ENCODE measurements at places on chromosomes 12 and 14.

DNA sequence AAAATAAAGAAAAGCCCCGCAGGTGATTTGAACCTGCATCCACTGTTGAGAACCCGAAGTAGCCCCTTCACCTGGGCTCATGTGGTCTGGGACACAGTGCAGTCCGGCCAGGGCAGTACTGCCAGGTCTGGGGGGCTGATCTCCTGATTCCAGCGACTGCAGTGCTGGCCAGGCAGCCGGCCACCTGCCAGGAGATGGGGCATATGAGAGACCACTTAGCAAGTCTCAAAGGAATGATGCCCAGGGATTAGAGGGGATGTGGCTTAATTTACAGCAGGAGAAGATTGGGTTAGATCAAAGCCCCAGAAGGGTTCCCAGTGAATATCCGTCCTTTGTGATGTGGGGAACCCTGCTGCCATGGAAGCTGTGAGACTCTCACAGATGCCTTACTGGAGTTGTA is 113.3 kb downstream of the PRMT8 start:
- DNase-seq: no peak

- no peak for DNase-seq
Observed at GRCh38 chr12:49549735-49550692, 11.2 kb downstream of the KCNH3 start.

GRCh38 chr14:76876076-76876475 is 49.9 kb downstream of the LRRC74A start:
- DNase-seq: peak; percentile 39

GRCh38 chr12:19440019-19440858 is 947 bp downstream of the AEBP2 start:
- peak; percentile 43 for DNase-seq

DNA sequence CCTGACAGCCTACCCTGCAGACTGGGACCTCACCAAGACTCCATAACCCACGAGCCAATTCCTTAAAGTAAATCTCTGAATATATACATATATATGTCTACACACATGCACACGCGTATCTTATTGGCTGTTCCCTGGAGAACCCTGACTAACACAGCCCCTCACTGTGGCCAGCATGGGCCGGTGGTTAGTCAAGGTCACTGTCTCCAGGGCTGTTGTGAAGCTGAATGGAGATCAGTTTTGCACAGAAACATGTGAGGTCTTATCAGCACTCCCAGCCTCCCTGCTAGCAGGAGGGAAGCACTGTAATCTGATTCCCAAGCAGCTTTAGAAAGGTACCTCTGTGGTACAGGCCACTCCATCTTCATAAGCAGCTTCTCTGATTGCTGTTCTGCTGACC is 46.6 kb upstream of the PLEKHG6 start:
- DNase-seq: no peak

GRCh38 chr14:103559766-103560165 is 2.7 kb downstream of the BAG5 start:
- DNase-seq: no peak

DNA sequence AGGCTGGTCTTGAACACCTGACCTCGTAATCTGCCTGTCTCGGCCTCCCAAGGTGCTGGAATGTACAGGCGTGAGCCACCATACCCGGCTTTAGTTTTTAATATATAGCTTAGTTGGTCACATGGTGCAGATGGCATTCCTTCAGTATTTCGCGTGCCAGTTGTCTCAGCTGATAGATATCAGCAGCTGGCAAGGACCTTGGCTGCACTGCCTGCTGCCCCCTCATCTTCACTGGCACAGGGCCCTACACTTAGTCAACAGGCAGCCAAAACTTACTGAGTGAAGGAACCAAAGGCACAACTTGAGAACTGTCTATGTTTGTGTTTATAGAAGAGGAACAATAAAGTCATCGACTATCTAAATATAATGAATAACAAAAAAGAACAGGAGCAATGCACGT is 31.0 kb downstream of the EID3 start:
- DNase-seq: no peak

- DNase-seq: no peak
Observed at GRCh38 chr12:47776471-47777143, 3.6 kb downstream of the SLC48A1 start.

GRCh38 chr12:42236017-42236416 is 2.0 kb downstream of the YAF2 start:
- DNase-seq: no peak

GRCh38 chr12:124828264-124829007 is 35.2 kb downstream of the SCARB1 start:
- no peak for DNase-seq

DNA sequence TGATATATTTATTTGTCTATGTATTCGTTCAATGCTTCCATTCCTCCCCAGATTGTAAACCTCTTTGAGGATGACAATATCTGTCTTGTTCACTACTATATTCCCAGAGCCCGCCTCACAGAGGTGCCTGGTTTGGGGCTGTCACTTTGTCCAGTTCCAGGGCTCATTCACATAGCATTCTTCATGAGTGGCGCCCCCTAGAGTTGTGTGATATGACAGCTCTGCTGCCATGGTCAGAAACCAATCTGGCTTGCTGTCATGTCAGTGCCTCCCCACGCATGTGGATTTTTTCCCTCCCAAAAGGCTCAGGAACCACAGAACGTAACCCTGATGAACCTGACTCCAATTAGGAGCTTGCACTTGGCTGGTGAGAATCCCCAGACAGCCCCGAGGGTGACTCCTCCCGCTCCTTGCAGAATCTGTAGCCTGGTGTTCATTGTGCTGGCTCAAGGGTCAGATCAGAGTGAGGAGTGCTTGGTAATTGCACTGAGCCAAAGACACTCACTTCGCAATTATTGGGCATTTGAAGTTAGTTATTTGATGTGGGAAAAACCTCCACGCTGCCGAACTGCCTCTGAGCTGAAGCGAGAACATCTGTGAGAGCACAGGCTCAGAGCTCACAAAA is 145.5 kb downstream of the PTPN11 start:
- no peak for DNase-seq

- DNase-seq: no peak
Observed at GRCh38 chr14:68696721-68697495, 96.0 kb downstream of the ZFP36L1 start.

DNA sequence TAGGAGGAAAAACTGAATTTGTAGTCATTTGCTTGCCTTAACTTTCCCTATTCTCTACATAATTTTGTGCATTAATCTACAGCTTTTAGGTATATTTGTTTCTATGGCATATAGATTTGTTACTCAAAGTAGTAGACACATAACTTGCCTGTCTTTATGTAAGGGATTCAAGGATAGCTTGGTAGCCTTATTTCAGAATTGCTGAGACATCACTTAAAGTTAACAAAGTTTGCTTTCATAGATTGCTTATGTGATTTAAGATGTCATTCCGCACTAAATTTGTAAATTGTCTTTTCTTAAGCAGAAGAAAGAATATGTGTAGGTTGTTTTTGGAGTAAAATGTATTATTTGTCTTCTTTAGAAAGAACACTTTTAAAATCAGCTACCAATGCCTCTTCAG is 477.7 kb upstream of the NOVA1 start:
- no peak for DNase-seq

DNA sequence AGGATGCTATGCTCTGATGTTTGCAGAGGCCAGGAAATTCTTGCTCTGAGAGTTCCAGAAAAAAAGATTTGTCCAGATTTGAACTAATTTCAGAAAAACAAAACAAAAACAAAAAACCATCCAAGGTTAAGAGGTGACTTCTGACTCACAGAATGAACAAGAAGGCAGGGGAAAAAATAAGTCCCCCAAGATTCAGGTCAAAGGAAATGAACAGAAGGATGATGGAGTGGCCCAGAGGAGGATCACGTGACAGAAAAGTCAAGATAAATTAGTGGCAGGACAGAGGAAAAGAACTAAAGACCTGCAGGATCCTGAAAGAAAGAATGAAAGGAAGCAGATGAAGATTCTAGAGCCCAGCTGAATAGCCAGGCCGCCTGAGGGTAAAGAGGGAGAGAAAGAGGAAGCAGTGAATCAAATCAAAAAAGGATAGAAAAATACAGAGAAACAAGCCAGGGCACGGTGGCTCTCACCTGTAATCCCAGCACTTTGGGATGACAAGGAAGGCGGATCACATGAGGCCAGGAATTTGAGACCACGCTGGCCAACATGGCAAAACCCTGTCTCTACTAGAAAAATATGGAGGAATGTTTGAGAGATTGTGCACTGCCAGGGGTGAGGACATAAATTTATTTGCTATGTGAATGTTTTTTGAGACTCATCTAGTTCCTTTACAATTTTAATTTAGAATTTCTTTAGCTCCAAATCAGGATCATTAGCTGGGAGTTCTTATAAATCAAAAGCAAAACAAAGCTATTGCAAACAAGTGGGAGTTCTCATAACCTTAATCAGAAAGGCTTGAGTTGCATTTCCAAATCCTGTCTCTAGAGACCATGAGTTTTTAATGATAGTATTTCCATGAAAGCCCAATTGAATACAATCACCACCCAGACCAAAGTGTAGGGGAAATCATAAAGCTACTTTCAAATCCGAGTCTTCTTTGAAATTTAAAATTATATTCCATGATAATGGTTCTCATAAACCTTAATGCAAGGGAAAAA is 217.1 kb upstream of the PLEKHG7 start:
- no peak for DNase-seq

DNA sequence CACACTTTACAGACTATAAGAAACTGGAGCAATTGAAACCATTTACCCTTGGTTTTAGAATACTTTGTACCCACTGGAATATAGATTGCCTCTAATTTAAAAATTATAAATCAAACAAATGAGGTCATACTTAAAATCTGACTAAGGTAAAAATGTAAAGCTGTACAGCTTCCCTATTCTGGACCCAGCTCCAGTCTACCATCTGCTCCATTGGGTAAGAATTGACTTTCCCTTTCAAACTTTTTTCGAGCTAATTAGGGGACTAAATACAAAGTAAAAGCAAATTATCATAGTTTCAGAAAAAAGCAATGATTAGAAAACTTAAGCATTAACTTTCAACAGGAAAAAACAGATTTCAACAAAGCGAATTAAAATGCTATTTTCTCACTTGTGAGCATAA is 4.3 kb downstream of the KRR1 start:
- no peak for DNase-seq

- DNase-seq: peak; percentile 86
Observed at GRCh38 chr14:55430024-55430690, 10.3 kb downstream of the TBPL2 start.

DNA sequence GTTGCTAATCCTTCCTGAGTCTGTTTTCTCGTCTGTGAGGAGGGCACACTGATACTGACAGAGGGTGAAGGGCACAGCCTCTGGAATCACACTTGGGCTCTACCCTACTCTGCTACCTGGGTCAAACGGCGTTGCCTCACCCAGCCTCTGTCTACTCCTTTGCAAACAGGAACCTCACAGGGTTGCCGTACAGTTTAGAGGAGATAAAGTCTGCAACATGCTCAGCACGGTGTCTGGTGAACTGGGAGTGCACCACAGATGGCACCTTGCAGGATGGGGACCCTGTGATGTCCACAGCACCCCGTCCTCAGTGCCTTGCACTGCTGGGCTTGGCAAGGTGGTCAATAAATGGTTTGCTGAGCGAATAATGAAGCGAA is 38.3 kb downstream of the TESC start:
- DNase-seq: no peak

- no peak for DNase-seq
Observed at GRCh38 chr14:58245562-58245961, 919 bp downstream of the PSMA3 start.

DNA sequence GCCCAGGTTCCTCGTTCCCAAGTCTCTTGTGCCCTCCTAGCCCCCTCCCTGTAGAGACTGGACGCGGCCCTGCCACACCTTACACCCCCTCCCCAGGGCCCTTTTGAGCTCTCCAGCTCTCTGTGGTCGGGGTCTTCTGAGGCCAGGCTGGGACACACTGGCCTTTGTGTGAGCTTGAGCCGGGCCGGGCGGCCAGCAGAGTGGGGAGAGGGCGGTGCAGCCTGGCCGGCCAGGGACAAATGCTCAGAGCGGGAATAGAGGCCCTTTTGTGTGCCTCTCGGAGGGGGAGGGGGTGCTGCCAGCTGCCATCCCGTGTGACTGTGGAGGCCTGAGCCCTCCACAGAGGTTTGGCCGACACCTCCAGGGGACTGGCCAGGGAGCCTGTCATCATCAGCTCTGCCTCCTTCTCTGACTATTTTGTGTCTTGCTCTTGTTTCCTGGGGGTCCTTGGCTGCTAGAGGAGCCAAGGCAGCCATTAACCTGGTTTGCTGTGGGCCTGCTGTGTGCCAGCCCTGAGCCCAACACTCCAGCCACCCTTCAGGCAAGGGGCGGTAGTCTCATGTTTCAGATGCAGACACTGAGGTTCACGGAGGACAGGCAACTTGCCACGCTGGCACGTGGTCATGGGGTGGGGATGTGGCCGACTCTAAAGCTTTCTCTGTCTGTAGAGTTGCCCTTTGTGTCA is 13.6 kb downstream of the FAM222A start:
- no peak for DNase-seq

DNA sequence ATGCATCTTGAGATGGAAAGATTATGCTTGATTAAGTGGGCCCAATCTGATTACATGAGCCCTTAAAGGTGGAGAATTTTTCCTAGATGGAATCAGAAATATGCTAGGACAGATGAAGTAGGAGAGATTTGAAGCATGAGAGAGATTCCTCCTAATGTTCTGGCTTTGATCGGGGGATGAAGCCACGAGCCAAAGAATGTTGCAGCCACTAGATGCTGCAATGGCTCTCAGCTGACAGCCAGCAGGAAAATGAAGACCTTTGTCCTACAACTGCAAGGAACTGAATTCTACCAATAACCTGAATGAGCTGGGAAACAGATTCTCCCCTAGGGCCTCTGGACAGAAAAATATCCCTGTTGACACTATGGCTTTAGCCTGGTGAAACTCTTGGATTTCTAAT is 82.6 kb upstream of the ATP2B1 start:
- no peak for DNase-seq

DNA sequence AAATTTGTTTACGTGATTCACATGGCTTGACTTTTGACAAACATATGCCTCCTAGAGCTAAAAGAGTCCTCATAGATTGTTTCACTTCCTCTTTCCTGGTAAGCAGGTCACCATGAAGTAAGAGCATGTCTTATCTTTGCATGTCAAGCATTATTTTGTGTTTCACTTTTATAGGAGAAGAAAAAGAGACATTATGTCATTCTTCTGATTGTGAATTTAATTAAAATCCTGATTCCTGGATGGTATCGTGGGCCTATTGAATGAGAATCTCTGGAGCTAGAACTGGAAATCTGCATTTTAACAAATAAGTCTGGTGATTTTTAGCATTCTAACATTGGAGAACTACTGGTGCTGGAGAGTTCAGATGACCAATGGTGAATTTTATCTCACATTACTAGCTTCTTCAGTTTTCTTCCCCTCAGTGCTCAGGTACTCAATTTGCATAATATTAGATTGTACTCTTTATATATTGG is 218.6 kb upstream of the ATP2B1 start:
- DNase-seq: no peak

GRCh38 chr14:99225436-99226203 is 46.4 kb downstream of the BCL11B start:
- DNase-seq: no peak

DNA sequence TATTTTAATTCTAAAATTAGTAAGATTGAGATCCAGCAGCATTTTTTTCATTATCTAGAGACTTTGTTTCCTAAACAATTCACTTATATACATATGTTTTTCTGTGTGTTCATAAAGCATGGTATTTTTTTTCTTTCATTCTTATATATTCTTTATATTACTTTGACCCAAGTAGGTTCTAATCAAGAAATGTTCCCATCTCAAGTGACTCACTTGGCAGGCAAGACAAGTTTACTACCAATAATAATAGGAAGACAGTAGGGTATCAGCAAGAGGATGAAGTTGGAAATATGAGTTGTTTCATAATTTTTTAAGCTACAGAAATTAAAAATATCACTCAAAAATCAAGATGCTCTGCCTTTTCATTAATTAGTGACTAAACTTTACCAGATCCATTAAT is 613.4 kb upstream of the ATP2B1 start:
- DNase-seq: no peak

- DNase-seq: no peak
Observed at GRCh38 chr14:37466623-37467088, 128.4 kb downstream of the FOXA1 start.
